ENCODE measurements at places on chromosomes 16 and 17.

DNA sequence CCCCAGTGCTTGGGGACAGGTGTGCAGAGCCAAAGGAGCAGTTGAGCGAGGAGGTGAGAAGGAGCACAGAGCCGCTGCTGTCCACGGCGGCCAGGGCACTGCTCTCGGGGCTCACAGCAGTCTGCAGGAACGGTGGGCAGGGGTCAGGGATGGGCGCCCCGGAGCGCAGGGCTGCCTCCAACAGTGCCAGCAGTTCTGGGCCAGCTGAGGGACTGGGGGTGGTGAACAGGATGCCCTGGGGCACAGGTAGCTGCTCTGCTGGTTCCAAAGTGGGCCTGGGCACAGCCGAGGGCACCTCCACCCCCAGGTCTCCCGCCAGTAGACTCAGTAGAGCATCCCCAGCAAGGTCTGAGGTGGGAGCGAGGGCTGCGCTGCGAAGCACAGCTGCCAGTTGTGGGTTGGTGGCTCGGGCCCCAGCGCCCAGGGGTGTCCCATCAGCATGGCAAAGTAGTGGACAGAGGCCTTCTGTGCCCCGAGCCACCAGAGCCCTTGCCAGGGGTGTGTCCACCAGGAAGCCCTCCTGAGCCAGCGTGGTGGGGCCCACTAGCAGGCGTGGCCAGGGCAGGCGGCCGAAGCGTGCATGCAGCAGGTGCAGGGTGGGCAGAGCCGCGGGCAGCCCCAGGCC is 1.9 kb downstream of the GGT6 start:
- no peak for DNase-seq

DNA sequence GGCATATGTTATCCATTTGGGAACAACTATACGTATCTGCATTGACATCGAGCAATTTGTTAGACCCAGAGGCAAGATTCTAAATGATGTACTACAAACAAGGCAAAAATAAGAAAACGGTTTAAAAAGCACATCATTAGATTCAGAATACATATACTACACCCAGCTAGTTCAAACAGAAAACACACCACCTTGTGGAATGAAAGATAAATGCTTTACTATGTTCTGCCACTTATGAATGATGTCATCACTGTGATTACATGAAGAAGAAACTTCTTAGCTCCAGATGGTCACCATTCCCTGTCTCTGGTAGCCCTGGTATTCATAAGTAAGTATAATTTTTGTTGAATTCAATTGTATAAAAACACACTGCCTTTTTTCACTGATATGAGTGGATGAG is 7.8 kb downstream of the NACA2 start:
- no peak for DNase-seq

DNA sequence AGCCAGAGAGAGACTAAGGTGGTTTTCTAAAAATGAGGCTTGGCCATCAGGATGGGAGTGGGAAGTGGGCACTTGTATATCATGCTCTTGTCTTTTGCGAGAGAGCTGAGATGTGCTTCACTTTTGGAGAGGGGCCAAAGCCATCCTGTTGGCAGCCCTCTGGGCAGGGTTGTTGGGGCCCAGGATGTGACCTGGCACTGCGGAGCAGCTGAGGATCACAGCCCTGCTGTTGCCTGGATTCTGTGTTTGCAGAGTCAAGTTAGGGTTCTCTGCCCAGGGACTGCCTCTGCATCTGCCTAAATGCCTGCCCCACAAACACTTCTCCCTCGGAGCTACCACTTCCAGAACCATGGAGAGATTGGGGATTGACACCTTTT is 71.2 kb downstream of the PLD6 start:
- no peak for DNase-seq

DNA sequence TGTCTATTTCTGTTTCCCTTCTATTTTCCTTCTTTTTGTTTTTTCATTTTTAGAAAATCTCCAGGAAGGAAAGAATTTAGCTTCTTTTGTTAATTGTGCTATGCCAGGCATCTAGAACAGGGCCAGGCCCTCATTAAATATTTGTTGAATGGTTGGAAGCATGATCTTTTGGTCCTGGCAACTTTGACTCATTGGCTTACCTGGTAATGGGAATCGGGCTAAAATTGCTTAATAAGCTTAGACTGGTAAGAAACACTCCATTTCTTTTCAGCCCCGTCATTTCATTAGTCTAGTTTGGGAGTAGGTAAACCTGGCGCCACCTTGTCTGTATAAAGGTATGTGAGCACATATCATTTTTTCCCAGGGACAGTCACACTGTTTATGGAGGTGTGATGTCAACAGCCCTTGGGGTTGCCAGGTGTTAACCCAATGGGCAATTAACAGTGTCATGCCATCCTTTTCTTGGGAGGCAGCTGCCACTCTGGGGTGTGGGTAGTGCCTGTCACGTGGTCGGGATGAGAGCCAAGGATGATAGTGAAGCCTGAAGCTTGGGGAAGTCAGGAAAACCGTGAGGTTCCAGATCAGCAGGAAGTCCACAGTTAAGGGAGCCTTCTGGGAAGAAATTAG is 9.5 kb upstream of the NDEL1 start:
- DNase-seq, result no peak

GRCh38 chr17:27453471-27453870 is 2.8 kb upstream of the KSR1 start:
- DNase-seq, result no peak

DNA sequence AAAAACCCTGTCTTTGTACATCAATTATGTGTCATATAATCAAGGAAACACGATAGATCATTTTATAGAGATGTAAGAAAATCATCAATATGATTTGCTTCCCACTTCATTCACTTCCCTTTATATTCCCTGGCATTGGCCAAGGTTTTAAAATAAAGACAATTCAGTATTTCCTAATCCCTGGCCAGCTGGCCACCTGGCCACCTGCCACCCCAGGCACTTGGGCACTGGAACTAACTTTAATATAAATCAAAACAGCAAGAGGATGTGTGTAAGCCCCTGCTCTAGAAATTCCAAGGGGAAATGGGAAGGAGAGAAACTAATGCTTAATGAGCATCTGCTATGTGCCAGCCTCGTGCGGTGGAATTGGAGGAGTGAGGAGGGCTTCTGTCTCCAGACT is 58.6 kb upstream of the TOB1 start:
- no peak for DNase-seq

- peak; percentile 96 for DNase-seq
Measured at GRCh38 chr17:81094509-81095382, 59.8 kb downstream of the BAIAP2 start.

- no peak for DNase-seq
Measured at GRCh38 chr17:50220811-50221210, 19.4 kb upstream of the COL1A1 start.

All from stimulated activated CD4-positive, alpha-beta T cell treated with anti-CD3 and anti-CD28 coated beads, Interleukin-1b, Interleukin-23, amount 100 ng/mL, for 24 hours (primary cell).